Central memory CD8-positive, alpha-beta T cell (primary cell): ENCODE measurements at places on chromosomes 3 and 15.

GRCh38 chr3:157475921-157476414 is 27.2 kb downstream of the VEPH1 start:
- DNase-seq, result no peak

DNA sequence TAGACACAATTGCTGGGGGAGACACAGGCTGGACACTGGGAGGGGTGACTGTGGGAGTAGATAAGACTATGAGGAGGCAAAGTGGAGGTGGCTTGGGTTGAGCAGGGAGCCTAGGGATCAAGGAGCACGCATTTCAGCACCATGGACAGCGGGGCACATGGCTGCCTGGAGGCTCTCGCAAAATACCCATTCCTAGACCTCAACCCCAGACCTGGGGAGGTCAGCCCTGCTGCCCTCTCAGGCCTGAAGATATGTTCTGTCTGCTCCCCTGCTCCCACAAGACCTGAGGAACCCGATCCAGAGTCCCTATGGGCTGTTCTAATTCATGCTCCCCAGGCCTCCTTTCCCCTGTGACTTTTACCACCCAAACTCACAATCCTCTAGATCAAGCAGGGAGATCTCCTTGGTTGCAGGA is 16.0 kb upstream of the CPEB1 start:
- DNase-seq, result no peak

DNA sequence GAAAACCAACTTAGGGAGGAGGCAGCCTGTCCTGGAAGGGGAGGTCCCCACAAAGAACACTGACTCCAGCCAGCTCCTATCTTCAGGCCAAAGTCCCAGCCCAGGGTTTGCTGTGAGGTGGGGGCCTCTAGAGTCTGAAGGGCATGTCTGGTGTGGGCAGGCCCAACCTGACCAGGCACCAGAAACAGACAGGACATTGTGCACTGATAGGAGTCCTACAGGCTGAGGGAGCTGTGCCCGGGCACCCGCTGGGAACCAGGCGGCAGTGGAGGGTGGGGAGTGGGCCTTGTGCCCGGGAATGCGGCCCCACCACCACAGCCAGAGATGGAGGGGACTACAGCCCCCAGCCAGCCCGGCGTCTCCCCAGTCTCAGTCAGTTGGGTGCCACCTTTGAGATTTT is 161.4 kb downstream of the WNT7A start:
- no peak for DNase-seq

DNA sequence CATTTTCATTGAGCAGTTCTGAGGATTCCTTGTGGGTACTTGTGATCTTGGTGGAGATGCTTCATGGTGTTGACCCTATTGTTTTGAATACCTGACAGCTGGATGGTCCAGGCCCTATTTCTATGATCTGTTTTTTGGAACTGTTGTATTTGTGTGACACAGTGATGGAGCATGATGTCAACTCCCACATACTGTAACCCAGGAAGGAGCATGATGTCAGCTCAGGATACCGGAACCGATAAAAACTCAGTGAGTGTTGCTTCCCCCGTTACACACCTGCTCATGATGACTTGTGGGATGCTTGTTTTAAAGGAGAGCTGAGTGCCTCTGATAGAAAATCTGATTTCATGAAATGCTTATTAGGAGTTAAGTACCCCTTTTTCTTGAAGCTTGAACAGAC is 45.1 kb downstream of the ZBTB38 start:
- no peak for DNase-seq

- no peak for DNase-seq
Observed at GRCh38 chr3:174581558-174581957, 277.6 kb upstream of the NAALADL2 start.
